ENCODE measurements at places on chromosomes 7 and 10.

- no peak for DNase-seq
These were observed 221.3 kb downstream of the SKIDA1 start for GRCh38 chr10:21304198-21304597.

GRCh38 chr10:121597504-121598262 lies 561 bp downstream of the FGFR2 start:
- DNase-seq, result no peak

DNA sequence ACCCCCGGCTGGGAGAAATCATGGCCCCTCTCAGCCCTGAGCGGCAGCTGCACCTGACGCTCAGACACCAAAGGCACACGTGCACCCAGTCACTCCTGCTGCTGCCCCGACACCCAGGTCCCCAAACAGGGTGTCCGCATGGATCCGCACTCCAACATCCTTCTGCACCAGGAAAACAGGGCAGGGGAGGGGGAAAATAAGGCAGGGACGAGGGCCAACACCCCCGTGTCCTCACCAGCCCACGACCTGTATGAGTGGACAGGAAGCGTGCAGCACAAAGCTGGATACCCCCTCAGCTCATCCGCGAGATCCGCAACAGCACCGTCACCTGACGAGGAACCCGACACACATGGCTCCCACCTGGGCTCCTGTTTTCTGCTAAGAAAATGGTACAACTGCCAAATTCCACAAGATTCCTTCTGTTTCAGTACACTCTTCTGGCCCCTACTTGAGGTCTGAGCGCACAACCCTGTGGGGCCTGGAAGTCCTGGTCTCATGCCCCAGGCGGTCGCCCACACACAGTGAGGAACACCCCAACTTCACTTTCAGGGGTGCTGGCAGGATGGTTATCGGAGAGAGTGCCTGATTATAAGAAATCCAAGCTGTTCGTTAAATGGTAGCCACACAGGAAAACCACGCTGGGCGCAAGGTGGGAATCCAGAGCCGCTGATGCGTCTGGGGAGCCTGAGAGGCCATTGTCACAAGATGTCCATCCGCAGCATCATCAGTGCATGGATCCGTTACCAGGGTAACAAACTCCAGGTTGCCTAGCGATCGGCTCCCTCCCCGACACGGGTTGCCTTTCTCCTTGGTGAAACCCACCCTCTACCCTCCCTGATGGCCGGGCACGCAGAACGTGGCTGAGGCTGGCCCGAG lies 63.6 kb downstream of the ZRANB1 start:
- no peak for DNase-seq

- no peak for DNase-seq
These were observed 7.6 kb downstream of the IFIT2 start for GRCh38 chr10:89309156-89310055.

- no peak for DNase-seq
These were observed 54.7 kb downstream of the ADAMTS14 start for GRCh38 chr10:70726909-70727495.

- DNase-seq, result no peak
These were observed 307.5 kb upstream of the ANKRD30A start for GRCh38 chr10:36817898-36818297.

GRCh38 chr7:74193054-74193453 lies 16.8 kb upstream of the LAT2 start:
- DNase-seq, result no peak

DNA sequence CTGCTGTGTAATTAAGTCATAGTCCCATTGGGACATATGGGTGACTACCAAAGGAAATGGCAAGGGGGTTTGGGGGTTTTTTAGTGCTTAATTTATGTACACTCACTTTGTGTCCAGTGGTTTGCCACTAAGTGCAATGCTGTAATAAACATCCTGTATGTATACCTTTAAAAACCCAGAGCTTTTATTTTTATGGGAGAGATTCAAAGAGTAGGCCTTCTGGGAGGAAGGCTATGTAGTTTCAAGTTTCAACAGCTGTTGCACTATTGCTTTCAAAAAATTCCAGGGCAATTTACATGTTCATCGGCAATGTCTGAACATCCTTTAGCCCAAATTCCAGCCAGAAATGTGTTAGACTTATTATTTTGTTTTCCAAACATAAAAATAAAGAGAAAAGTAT lies 744.7 kb downstream of the XPNPEP1 start:
- no peak for DNase-seq

- no peak for DNase-seq
These were observed 2.4 kb downstream of the BAMBI start for GRCh38 chr10:28679581-28680357.

DNA sequence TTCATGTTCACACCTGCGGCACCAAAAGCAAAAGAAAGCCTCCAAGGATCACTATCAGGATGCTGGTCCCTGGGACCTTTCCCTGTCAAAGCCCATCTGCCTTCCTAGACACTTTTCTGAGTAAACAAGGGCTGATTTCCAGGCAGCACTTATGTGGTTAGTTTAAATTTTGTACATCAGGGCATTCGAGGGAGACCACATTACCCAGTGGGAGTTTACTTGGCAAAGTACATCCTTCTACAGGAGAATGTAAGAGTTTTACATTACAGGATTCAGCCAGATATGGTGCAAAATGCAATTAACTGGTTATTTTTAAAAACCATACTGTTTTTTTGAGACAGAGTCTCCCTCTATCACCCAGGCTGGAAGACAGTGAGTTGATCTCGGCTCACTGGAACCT lies 132.1 kb downstream of the CSTF2T start:
- DNase-seq, result no peak

GRCh38 chr10:43968076-43968475 lies 319.4 kb upstream of the ZNF32 start:
- DNase-seq, result no peak

DNA sequence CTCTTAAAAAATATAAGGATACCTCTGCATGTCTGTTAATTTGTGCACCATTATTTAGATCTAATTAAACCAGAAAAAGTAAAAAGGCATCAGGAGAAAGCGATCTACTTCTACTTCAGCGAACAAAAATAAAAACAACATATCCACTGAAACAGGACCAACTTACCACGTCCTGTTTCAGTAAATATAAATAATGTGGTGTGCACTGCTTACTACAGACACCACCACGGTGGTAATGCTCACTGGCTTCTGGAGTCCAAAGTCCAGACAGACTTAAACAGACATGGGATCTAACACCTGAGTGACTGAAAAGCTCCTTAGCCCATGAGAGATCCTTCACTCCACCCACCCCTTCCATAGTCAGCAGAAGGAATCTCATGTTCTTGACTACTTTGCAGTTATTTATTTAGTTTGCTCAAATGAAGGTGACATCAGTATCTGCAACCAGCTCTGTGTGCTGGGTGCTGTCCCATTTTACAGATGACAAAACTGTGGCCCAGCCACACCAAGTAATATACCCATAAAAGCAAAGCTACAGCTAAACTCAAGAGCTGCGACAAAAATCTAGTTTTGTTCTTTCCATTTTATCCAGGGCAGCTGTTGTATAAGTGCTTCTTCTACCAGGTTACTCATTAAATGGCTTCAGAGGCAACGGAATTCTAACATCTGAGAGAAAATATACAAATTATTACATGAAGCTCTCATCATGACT lies 62.1 kb upstream of the NCAPG2 start:
- DNase-seq, result no peak

DNA sequence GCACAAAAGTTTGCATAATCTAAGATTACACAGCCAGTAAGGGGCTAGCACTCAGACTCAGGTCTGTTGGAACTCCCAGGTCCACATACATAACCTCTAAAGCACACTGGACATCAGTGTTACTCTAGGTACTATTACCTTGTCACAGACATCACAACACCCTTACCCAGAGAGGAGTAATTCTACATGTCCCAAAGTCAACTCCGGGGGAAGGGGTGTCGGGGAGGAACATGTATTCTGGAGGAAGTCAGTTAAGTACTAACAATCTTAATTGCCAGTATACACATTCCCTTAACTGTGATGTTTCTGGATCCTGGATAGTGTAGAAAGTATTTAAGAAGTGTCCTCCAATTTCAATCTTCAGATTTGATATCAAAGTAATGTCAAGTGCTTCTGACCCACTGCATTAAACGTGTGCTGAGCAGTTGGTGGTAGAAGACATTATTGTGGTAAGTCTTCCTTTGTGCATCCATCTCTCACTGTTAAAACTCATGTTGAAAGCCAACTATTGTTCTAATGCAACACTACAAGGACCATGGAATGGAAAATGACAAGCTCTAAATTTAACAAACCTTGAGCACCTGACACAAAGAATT lies 155.4 kb downstream of the CRPPA start:
- no peak for DNase-seq

DNA sequence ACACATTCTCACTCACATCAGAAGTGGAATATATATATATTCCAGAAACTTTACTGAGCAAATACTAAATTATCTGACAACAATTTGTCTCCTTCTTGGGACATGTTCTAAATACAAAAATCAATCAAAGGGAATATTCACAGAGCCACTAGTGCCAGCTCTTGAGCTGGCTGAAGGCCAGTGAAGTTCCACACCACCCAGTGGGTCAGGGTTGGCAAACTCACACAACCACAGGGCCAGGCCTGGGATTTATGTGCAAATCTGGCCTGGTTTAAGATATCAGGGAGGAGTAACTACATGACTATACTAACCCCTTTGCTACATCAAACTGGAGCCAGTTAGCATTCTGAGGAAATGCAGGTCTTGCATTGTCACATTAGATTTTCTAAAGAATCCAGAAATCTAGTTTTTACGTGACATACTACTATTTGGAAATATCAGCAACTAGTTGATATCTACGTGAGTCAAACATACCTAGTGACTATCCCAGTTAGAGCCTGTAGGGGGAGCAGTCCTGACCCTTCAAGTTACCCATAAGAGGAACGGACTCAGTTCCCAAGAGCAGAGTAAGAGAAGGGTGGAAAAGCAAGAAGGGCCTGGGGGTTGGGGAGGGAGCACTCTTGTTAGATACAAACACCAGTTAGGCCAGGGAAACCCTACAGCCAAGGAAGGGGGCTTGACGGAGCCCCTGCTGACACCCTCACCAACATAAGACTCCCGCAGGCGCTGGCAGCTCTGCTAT lies 600.4 kb downstream of the KCNMA1 start:
- no peak for DNase-seq

Data from NCI-H2171 (cell line).